ENCODE measurements at places on chromosomes 11 and 22.

- no peak for DNase-seq
Observed at GRCh38 chr11:86249307-86250098, 5.0 kb downstream of the EED start.

- no peak for DNase-seq
Observed at GRCh38 chr11:103735497-103736032, 300.9 kb upstream of the DDI1 start.

GRCh38 chr11:70951139-70951804, 301.1 kb downstream of the SHANK2 start:
- DNase-seq: no peak

GRCh38 chr11:34907934-34908593, 8.1 kb downstream of the APIP start:
- DNase-seq: no peak

GRCh38 chr11:68569357-68569756, 108.8 kb downstream of the PPP6R3 start:
- DNase-seq: peak; percentile 38

DNA sequence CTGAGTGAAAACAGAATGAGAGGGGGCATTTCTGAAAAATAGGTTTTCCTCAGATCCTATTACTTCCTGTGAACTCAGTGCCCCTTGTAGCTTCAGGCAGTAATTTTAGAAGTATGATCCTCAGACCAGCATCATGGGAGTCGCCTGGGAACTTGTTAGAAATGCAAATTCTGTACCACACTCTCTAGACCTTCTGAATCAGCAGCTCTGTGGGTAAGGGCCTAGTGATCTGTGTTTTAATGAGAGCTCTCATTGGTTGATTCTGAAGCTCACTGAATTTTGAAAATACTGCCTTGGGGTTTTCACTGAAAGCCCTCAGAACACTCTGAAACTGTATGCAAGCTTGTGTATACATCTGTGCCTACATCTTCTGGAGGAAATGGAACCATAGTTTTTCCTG, 647.2 kb upstream of the ANO5 start:
- DNase-seq: no peak

- no peak for DNase-seq
Observed at GRCh38 chr11:78349624-78350023, 68.0 kb downstream of the GAB2 start.

- DNase-seq: no peak
Observed at GRCh38 chr11:35223371-35223796, 84.4 kb downstream of the CD44 start.

GRCh38 chr11:37525336-37525735, 927.3 kb upstream of the RAG2 start:
- DNase-seq: no peak

- DNase-seq: peak; percentile 40
Observed at GRCh38 chr11:22337596-22338485, at the start of gene SLC17A6. Gene SLC17A6 (plus strand): TSS chr11:22338381. CDS start chr11:22338534, 153 bp downstream.

DNA sequence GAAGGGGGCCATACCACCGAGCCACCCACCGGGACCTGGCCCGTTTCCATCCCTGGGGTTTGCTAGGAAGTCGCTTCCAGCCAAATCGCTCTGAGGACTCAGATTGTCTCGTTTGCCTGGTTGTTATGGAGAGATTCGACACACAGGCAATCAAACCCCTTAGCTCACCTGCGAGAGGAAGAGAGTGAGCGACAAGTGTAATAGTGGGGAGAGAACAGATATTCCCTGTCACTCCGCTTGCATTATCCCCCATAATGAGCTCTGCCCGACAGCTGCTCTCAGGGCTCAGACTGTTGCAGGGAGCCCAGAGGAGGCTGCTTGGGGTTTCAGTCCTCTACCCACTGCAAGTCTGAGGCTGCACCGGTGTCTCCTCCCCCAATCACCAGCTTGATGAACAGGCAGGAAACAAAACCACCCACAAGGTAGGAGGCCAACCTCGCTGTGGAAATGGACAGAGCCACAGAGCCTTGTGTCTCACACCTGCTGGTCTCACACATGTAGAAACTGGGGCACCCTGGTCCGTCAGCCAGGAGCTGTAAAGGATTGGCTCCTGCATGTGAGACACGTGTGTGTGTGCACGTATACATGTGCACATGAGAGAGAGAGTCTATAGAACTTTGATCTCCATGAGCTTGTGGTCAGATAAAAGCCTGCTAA, 351.1 kb downstream of the BUD13 start:
- no peak for DNase-seq

DNA sequence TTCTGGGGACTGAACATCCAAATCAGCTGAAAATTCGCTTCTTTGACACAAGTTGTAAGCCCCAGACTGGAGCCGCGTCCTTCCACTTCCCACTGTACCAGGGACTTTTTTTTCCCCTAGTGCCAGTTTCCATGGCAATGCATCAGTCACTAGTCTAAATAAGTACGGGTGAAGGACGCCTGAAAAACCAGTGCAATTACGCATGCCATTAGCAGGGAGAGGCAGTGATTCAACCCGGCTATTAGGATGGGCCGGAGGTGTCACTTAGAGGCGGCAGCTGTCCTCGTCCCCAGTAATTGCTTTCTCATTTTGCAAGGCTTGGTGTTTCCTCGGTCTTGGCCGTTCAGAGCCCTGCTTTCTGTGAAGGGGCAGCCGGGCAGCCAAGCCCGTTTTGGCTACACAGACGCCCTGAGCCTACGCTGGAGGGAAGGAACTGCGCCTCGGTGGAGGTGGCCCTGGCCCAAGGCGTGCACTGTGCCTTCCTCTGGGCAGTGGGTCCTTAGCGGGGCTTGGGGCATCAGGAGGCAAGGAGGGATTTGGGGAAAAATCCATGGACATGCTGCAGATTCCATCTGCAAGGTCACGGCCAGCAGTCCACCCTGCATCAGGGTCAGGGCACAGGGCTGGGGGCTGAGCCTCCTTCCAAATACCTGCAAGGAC, 319.7 kb downstream of the CTTN start:
- DNase-seq: no peak

DNA sequence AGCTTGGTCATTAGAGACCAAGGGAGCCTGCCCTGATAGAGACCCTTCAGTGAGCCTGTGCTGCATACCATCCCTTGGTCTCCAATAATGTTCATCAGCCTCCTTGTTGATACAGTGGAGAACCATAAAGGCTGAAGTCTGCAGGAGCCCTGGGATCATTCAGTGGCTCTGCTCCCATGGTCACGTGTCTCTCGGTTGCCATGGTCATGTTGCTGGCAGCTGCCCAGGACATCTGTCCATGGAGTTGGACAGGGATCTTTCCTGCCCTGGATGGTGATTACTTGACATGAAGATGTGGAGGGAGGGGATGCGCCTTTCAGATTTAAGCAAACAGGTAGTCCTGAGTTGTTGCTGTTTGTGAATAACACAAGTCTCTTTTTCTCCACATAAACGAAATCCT, 38.2 kb downstream of the CYB5R2 start:
- DNase-seq: no peak

GRCh38 chr11:79087961-79088318, 352.9 kb downstream of the TENM4 start:
- DNase-seq: no peak

- no peak for DNase-seq
Observed at GRCh38 chr11:69467196-69467595, 14.3 kb upstream of the LINC01488 start.

- DNase-seq: no peak
Observed at GRCh38 chr11:59794417-59794816, 16.2 kb downstream of the MRPL16 start.

DNA sequence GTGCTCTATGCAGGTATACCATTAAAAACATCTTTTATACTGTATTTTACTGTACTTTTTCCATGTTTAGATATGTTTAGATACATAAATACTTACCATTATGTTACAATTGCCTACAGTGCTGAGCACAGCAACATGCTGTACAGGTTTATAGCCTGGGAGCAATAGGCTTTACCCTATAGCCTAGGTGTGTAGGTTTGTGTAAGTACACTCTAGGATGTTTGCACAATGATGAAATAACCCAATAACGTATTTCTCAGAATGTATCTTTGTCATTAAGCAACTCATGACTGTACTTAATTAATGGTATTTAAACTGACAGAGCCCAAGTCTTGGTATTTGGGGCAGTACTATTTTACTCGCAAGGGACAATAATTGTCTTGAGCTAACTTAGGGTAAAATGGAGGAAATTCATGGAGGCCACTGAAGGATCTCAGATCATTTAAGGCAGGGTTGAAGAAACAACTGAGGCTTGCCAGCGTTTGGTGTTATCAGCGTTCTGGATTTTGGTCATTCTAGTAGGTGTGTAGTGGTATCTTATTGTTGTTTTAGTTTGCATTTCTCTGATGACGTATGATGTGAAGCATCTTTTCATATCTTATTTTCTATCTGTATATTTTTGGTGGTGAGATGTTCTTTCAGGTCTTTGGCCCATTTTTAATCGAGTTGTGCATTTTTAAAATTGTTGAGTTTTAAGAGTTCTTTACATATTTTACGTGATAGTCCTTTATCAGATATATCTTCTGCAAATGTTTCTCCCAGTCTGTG, 42.4 kb downstream of the ADAMTS15 start:
- DNase-seq: no peak

- DNase-seq: no peak
Observed at GRCh38 chr11:17544181-17544622, at the start of gene USH1C. Gene USH1C (minus strand): TSS chr11:17544416. CDS start chr11:17544307, 109 bp downstream.

DNA sequence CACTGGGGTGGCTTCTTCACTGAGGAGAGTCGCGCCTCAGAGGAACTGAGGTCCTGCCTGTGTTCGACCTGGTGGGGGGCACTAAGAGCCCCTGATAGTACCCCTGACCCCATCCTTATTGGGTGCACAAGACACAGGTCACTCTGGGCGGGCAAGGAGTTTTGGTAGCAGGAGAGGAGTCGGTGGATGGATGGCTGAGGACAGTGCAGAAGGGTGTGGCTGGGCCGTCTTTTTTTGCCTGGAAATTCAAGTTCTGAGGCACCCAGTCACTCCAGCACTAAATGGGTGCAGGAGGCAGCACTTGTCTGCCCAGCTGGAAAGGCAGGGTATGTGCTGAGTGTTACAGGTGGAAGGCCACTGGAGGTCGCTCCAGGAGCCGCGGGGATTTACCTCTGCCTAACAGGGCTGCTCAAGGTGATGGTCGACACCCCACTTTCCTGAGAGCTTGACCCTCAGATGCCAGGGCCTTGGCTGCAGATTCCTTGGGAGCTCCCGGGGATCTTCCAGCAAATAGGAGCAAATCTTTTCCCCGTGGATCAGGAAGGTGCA, 960 bp downstream of the TSSC4 start:
- DNase-seq: no peak

- no peak for DNase-seq
Observed at GRCh38 chr22:28016781-28017557, 97.9 kb upstream of the PITPNB start.

GRCh38 chr22:28246397-28246796, 327.3 kb upstream of the PITPNB start:
- DNase-seq: no peak

GRCh38 chr11:41201156-41201555, 258.3 kb downstream of the LRRC4C start:
- no peak for DNase-seq

DNA sequence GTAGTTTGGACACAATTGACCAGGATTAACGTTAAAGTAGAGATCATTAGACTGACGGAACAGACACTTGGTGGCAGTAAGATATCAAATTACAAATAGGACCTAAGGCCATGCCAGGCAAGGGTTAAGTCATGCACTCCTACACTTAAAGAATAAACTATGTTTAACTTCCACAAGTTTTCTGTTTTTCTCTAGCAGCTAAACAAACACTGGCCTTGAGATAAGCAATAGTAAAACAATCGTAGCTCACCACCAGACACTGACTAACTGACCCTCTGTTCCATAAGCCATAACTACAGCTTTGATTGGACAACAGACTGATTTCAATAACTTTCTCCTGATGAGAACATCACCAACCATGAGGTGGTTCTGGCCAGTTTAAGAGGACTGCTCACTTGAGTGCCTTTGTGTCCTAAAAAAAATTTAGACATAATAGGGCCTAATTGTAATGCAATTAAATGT, 2.0 kb upstream of the CEP126 start:
- DNase-seq: no peak

DNA sequence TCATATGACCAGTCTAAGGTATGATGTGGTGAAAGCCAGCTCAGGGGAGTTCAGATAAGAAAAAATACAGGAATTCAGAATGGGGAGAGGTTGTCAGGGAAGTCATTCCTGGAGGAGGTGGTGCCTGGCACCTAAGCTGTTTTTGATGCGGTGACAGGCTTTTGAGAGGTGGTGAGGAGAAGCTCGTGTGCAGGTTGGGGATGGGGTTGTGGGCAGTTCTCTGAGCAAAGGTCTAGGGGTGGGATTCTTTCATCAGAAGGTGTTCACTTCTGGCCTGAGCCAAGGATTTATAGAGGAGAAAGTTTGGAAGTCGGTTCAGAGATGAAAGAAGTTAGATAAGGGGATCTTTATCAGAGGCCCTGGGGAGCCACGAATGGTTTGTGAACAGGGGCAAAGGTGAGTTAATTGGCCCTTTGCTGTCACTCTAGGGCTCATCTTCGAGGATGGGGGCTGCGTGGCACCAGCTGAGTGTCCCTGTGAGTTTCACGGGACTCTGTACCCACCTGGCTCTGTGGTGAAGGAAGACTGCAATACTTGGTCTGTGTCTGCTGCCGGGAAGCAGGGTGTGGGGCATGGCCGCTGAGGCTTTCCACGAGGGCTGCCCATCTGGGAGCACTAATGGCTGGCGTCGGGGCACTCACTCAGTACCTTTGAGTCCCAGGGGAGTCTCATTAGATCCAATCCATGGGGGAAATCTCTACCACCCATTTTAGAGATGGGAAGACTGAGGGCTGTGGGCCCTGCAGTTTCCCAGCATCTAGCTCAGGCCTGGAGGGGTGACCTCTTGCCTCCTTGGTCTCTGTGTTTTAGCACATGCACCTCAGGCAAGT, 13.4 kb downstream of the OTOG start:
- no peak for DNase-seq

DNA sequence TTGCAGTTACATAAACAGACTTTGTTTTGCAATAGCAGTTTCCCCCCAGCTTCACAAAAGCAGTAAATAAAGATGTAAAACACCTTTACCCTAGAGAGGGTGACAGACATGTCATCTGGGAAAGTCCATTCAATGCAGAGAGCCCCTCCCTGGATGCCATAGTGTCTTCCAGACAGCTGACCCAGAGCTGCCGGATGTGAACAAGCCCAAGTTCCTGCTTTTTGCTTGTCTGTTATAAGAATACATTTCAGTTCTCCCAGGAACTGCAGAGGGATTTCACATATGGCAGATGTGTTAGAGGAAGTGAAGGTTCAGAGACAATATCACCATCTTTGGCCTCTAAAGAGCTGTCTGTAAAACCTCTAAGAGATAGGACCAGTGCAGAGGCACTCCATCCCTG, 48.9 kb downstream of the RELT start:
- no peak for DNase-seq

DNA sequence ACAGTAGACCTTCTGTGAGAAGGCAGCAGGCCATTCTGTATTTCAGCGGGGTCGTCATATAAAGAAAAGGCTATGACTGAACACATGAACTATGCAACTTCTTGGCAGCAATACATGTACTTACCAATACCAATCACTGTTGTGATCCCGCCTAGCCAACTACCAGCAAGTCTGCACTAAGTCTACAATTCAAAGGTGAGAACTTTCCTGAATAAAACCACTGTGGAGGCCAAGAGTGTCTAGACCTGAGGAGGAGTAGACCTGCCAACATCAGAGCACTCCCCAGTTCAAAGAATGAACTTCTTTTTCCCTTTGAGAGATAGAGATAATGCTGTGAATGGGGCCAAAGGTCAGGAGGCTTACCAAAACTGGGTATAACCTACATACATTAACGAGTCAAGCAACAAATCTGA, 108.2 kb downstream of the SIK3 start:
- no peak for DNase-seq

All from activated CD8-positive, alpha-beta T cell treated with anti-CD3 and anti-CD28 coated beads, Interleukin-2, amount 10 ng/mL, durations not matched to agents 7 days and 5 days (primary cell).